ENCODE measurements at places on chromosomes 5 and 9.

- no peak for DNase-seq
Measured at GRCh38 chr5:142057697-142058056, 44.9 kb upstream of the GNPDA1 start.

DNA sequence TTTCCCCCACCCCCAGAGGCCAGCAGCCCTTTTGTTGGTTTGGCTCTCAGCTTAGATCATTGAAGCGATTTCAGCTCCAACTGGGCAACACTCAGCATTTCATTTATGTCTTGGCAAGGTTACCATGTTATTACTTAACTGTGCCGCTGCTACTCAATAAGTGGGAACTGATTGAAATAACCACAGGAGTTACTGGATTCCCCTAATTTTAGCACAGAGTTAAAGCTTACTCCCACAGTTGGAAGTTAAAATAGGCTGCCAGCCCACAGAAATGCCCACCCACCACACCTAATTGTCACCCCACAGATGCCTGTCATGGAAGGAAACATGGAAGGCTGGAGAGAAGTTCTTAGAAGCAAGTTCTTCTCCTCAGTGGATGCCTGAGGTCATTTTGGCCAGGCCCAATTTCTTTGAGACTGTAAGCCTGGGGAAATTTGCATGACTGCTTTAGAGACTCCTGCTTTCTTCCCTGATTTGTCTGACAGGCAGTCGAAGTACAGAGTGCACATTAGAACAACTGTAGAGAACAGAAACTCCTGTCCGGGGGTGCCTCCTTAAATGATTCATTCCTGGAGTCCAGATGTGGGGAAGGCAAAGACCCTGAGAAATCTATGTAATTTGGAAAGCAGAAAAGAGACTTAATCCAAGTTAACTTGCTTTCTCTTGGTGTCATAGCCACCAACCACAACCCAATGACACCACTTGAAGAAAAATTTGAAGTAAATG, 370.0 kb downstream of the ZSWIM6 start:
- DNase-seq = no peak

GRCh38 chr5:143796125-143796524, 15.8 kb upstream of the HMHB1 start:
- no peak for DNase-seq

DNA sequence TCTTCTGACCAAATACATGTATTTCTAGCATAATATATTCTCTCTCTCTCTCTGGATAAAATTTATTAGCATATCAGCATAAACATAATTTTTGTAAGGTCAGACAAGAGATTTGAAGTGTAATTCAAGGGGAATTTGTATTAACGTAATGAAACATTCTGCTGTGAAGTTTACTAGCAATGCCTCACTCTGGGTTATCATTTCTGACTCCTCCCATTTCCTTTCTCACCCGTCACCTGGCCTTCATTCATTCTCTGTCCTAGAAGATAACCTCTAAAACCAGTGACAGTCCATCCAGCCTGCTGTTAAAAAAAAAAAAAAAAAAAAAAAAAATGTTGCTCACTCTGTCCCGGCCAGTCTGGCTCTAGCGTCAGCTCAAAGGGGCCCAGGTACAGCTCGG, 27.1 kb downstream of the GRAMD2B start:
- DNase-seq = no peak

DNA sequence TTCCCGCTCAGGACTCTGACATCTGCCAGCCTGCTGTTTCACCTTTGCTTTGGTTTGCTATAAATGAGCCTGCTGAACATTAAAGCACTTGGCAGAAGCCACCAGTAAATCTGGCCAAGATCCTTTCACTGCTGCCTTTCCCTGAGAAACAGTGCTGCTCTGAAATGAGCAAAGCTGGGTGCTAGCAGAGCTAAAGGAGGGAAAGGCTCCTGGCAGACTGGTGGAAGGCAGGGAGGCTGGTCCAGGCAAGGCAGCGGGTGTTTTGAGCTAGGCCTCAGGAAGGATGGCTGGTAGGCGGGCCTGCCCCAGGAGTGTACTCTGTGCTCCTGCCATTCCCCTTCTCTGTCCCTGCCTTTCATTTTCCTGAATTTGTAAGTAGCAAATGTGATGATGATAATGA, 52.5 kb upstream of the PTGS1 start:
- DNase-seq = no peak

- DNase-seq = no peak
Measured at GRCh38 chr5:139038613-139039305, 159.4 kb downstream of the SIL1 start.

DNA sequence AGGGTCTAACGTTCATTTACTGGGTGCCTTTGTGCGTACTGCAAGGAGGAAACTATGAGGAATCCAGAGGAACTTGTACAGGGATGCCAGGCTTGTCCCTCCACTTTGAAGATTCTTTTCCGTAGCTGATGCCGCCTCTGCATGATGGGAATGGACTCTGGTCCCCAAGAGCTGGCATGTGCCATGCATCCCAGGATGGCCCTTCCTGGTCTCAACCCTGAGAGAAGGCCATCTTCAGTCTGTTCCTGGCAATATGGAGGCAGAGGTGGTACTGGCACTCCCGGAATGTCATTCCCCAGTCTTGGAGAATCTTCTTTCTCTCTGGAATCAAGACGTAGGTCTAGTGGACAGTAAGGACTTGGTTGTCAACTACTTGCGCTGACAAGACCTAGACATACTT, 61.5 kb downstream of the BASP1 start:
- DNase-seq = no peak

DNA sequence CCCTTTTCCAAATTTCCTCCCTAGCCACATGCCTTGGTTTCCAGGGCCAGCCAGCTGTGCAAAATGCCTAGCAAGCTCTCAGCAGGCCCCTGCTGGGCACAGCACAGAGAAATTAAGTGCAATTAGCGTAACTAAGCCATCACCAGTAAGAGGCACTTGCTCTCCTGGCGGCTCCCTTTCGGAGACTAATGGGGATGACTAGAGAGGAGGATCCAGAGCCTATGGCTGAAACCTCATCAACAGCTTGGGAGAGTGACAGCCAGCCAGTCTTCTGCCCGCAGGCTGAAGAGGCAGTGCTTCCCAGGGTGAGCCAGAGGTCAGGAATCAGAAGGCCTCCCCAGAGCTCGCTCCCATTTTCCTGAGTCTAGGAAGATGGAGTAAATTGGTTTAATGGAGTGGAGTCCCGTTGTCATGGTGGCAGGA, 108.4 kb downstream of the KCNIP1 start:
- DNase-seq = no peak

- no peak for DNase-seq
Measured at GRCh38 chr5:167582283-167582682, 709.2 kb upstream of the WWC1 start.

DNA sequence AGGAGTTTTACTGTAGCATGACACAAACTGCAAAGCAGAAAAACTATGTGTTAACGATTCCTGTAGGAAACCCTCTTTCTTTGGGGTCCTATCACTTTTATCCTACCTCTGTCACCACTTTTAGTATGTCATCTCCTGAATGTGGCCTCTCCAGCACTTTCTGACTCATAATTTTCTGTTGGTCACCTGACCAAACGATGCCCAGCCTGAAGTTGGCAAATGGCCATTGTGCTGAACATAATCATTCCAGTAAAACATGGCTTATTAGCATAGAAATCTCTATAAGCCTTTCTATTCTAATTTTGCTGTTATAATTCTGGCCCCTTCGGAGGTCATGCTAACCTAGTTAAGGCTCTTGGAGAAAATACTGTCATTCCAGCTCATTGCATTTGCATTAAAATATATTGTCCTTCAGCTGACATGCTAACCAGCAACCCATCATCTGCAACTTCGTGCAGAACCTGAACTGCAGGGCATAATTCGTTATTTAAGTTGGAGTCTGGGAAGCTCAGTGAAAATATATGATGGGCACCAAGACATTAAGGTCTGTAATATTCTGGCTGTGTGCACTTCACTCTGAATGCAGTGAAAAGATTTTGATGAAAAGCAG, 140.3 kb downstream of the NMUR2 start:
- no peak for DNase-seq

DNA sequence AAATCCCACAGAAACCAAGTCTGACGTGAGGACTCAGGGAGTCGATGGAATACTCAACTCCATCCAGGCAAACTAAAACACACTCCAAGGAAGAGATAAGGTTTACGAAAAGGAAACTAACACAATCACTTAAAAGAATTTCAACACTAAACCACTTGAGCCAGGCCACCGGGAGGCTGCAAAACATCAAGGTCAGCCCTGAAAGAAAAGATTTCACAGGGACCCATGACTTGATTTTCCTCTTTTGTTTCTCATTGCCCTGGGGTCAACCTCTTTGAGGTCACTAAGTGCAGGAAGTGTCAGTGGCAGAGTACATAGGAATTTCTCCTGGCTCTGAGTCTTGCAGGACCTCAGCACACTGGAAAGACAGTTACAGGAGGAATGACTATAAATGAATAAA, 77.8 kb upstream of the TARS1 start:
- DNase-seq = no peak

GRCh38 chr9:106707738-106708474, 155.1 kb upstream of the ZNF462 start:
- no peak for DNase-seq

- no peak for DNase-seq
Measured at GRCh38 chr9:87684627-87685219, 41.2 kb upstream of the CTSL start.

DNA sequence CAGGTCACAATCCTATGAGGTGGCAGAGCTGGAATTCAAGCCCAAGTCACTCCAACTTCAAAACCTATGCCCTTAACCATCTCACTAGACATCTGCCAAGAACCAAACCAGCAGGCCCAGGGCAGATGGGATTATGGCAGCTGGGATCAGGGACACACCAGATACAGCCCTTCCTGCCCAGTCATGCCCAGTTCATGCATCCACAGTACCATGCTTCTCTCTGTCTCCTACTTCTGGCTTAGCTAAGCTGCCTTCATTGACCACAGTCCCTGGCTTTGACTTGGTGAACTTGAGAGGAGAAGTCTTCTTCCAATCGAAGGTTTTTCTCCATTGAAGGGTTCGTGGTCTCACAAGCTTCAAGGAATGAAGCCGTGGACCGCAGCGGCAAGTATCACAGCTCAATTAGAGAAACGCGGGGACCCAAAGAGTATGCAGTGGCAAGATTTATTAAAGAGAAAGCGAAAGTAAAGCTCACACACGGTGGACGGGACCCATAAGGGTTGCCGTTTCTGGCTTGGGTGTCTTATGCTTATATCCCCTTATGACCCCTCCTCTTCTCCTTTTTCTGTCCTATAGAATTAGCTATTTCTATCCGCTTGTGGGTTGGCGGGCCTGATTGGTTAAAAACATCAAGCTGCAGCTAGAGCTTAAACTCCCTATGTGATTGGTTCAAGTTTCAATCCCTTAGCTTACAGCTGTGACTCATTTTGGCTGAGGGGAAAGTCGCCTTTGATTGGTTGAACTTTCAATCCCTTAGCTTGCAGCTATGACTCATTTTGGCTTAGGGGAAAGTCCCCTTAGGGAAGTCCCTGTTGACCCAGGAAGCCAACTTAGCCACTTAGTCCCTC, 101.2 kb downstream of the TRIM36 start:
- DNase-seq = no peak

GRCh38 chr9:103362986-103363385, 367.9 kb downstream of the CYLC2 start:
- no peak for DNase-seq

- no peak for DNase-seq
Measured at GRCh38 chr9:82356871-82357270, 368.3 kb downstream of the SPATA31D1 start.

DNA sequence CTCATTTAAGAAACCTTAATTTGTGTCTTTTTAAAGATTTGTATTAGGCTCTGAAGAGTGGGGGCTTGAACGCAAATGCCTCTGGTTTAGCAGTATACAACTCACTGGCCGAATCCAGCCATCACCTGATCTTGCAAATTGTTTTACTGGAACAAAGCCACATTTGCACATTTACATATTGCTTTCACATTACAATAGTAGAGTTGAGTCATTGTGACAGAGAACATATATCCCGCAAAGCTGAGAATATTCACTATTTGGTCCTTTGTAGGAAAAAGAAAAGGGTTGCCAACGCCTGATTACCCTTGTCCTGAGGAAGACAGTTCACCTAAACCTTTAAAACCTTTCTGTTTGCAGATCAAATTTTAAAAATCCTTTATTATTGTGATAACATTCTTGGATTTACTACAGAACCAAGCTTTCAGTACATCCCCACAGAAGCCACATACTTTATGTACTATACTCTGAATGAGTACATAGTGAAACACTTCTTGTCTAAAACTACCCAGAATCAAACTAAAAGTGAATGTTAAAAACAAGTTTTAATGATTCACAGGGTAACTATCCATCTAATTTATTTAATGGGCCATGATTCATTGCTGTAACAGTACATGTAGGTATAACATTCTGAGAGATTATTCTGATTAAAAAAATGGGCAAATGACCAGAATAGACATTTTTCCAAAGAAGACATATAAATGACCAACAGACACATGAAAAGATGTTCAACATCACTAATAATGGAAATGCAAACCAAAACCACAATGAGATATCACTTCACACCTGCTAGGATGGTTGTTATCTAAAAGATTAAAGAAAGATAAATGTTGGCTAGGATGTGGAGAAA, 161.0 kb downstream of the SLC25A46 start:
- no peak for DNase-seq
